ENCODE measurements at places on chromosomes 4 and X.

- DNase-seq = no peak
Measured at GRCh38 chr4:109649872-109650271, 53.4 kb downstream of the CASP6 start.

GRCh38 chrX:42996861-42997260, 218.9 kb upstream of the PPP1R2C start:
- no peak for DNase-seq

GRCh38 chr4:124414276-124415040, 298.1 kb downstream of the ANKRD50 start:
- no peak for DNase-seq

DNA sequence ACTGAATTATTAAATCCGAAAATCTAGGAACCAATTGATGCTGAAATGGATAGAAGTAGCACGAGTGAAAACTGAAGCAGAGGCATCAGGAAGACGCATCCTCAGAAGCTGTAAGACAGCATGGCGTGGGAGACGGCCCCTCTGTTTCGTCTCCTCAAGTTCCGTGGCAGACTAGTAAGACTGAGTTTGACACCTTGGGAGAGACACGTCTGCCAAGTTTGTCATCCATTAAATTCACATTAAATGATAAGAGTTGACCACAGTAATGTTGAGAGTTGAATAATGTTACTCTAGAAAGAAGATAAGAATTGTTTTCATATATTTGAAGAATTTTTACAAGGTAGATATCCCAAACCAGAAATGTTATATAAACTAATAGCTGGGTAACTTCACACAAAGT, 736.1 kb upstream of the FRG1 start:
- no peak for DNase-seq

- DNase-seq = no peak
Measured at GRCh38 chr4:24131954-24132673, 242.3 kb upstream of the PPARGC1A start.

DNA sequence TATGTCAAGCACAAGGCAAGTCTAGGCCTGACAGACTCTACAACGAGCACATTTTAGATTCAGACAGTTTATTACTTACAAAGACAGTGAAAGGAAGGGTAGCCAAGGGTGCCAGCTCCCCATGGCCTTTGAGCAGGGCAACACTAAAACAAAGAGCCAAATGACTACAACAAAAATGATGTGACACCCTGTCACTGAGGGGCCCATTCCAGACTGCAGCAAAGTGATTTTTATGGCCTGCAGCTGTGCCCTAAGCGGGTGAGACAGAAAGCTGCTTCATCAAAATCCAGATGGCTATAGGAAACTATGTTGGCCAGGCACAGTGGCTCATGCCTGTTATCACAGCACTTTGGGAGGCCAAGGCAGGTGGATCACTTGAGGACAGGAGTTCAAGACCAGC, 13.4 kb upstream of the RP2 start:
- DNase-seq = no peak

DNA sequence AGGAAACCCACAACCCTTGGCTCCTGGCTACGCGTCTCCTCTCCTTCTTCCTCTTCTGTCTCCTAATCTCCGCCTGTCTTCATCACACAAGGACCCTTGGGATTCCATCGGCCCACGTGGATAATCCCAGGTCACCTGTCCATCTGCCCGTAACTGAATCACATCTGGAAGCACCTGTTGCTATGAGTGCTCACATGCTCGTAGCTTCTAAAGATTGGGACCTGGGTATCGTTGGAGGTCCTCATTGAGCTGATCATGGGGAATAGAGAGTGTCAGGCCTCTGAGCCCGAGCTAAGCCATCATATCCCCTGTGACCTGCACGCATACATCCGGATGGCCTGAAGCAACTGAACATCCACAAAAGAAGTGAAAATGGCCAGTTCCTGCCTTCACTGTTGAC, 175.4 kb downstream of the SHOX start:
- DNase-seq = no peak

GRCh38 chr4:109079731-109080130, 222.7 kb downstream of the COL25A1 start:
- no peak for DNase-seq

GRCh38 chr4:140635606-140636005, 66.8 kb upstream of the UCP1 start:
- DNase-seq = no peak

DNA sequence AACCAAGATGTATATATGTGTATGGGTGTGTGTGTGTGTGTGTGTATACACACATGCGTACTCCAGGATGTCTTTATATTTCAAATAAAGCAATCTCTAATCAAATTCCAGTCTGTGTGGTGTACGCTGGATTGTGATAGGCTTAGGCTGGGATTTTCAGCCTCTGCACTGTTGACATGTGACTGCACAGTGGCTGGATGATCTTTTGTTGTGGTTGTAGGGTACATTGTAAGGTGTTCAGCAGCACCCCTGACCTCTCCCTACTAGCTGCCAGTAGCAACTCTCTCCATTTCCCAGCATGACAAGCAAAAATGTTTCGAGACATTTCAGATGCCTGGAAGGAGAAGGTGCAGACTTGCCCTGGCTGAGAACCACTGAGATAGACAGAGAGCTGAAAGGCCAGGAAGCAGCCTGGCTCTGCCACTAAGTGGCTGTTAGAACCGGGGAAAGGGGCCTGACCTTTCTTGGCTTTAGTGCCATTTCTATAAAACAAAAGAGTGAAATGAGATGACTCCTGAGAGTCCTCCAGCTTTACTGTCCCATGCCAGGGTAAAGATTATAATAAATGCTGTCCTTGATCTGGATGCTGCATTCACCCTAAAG, 10.5 kb downstream of the PGM2 start:
- DNase-seq = no peak

- no peak for DNase-seq
Measured at GRCh38 chrX:20402956-20403355, 136.2 kb upstream of the RPS6KA3 start.

- peak; percentile 20 for DNase-seq
Measured at GRCh38 chrX:46381630-46382029, 163.6 kb downstream of the ZNF674 start.

DNA sequence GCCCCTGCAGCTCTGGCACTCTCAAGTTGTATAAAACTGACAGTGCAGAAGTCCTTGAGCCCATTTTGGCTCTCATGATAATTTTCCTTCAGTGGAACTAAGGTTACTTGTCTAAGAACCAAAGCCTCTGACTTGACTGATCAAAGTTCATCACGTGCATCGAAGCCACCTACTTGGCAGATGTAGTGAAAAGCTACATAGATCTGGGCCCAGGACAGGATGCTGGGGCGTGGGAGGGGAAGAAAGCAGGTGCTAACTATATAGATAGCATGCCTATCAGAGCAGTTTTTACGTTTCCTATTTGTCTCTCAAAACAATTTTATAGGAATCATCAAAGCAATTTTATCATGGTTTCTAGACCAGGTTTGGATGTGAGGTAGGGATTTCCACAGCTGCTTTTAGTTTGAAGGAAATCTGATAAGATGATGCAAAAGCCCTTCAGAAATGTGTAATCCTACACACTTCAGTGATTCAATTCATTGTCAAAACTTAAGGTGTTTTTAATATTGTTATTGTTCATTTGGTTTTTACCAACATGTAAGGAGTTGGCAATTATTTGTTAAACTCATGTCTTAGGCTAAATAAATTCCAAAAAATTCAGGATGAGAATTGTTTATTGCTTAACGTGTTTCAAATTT, 1.2 kb upstream of the CD40LG start:
- no peak for DNase-seq

DNA sequence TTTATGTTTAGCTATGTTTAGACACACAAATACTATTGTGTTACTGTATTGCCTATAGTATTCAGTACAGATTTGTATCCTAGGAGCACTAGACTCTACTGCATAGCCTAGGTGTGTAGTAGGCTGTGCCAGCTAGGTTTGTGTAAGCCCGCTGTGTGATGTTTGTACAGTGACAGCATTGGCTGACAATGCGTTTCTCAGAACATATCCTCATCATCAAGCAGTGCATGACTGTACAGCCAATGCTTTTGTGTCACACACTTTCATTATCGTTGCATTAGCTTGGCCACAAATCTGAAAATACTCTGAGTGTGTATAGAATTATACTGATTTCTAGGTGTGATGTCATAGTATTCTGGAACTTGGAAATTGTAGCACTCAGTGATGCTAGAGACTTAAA, 63.4 kb downstream of the CLDN34 start:
- DNase-seq = no peak
